Activated CD4-positive, alpha-beta T cell treated with anti-CD3 and anti-CD28 coated beads, Interleukin-2, amount 10 ng/mL, durations not matched to agents 24 days and 14 days (primary cell): ENCODE measurements at places on chromosomes 1 and 21. TPM values are rescaled to one million over a fixed set of nuclear protein-coding genes. Genes with fewer than 3 reads are reported as not detected.

DNA sequence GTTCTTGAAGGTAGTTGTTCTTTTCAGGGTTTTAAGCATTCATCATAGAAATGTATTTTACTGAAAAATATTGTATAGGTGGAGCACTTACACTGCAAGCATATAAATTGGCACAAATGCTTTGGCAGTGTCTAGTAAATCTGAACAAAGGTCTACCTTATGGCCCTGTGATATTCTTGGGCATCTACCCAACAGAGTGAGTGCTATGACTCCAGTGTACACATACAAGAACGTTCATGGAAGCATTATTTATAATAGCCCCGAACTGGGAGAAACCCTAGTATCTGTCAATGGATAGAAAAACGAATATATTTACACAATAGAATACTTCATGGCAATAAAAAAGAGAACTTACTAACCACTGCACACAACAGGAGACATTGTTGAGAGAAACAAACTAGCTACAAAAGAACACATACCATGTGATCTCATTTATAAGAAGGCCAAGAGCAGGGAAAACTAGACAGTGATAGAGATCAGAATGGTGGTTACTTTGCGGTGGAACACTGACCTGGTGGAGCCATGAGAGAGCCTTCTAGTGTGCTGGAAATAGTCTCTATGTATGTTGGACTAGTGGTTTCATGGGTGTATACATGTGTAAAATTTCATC is 96.0 kb downstream of the MAB21L3 start:
- no peak for DNase-seq
- no peaks in the 10 kb centered on the region for H3K36me3 ChIP-seq
- H3K27ac ChIP-seq, result no peak overlapping the region
- H3K4me3 ChIP-seq, result no peak overlapping the region

DNA sequence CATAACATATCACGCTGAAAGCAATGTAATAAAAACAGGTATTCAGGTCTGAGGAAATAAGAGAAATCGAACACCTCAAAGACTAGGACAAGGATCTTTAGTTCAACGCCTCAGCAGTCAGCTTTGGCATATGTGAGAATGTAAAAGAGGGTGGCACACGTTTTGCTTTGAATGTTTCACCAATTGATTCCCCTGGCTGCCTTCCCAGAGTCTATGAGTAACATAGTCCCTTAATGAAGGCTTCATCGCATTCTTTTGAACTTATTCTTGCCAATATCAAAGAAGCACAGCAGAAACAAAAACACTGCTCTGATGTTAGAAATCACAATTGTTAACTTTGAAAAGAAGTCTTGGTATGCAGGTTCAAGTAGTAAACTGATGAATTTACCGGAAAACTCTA is 764.8 kb downstream of the ADGRL2 start:
- H3K4me1 ChIP-seq, result no peaks in the 10 kb centered on the region
- no peak for DNase-seq
- H3K27me3 ChIP-seq, result no peaks in the 10 kb centered on the region
- no peaks in the 10 kb centered on the region for H3K36me3 ChIP-seq
- no peak overlapping the region for H3K4me3 ChIP-seq

GRCh38 chr1:35885961-35886558 is 3.1 kb downstream of the AGO1 start:
- no peak overlapping the region for H3K4me3 ChIP-seq
- H3K27me3 ChIP-seq, result peaks cover 4% of the 10 kb centered on the region
- peaks cover 41% of the 10 kb centered on the region for H3K4me1 ChIP-seq
- no peak for DNase-seq
- peaks cover 15% of the 10 kb centered on the region for H3K36me3 ChIP-seq

The PAPPA2 gene
- 0.02 TPM in 1 of 2 replicates, not detected in the other for total RNA-seq

- peak; percentile 68 for DNase-seq
- H3K27ac ChIP-seq, result no peak overlapping the region
- H3K27me3 ChIP-seq, result peaks cover 56% of the 10 kb centered on the region
These were observed 76.0 kb downstream of the MAN1C1 start for GRCh38 chr1:25692560-25692959.

The ALX3 gene
- not detected in 2 replicates for total RNA-seq

- H3K27me3 ChIP-seq, result no peaks in the 10 kb centered on the region
- peaks cover 21% of the 10 kb centered on the region for H3K4me1 ChIP-seq
- no peak overlapping the region for H3K27ac ChIP-seq
These were observed 93.7 kb downstream of the DHRS3 start for GRCh38 chr1:12524266-12524665.

The YOD1 gene
- total RNA-seq, result 7.8 and 8.0 TPM in 2 replicates

DNA sequence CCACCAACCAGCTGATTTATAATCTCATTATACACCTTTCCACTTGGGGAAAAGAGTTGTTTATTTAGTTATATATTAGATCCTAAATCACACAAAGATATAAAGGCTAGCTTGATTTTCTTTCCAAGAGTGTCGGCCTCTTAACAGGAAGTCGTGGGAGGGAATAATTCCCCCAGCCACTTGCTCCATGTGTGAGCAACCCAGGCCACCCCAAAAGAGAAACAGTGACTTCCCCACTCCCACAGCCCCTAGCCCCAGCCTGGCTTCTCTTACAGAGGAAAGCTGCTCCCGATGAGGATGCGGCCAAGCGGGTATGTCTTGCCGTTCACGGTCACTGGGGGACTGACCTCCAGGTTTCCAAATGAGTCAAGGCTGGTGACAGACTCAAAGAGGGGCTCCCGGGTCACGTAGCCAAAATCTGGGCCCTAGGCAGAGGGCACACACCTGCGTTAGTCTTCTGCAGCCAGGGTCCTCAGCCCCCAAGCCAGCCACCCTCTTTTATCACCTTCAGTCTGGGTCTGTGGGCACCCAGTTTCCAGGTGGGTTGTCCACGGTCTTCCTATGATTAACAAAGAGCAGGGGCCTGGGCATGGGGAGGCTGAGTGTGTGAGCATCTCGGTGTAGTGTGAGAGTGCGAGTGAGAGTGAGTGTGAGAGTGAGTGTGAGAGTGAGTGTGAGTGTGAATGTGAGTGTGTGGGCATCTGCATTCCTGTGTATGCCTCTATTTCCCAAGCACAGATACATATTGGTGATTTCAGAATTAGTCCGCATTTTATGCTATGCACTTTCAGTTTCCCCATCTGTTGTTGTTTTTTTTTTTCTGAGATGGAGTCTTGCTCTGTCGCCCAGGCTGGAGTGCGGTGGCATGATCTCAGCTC is 25.4 kb upstream of the SDHB start:
- H3K36me3 ChIP-seq, result no peaks in the 10 kb centered on the region
- no peaks in the 10 kb centered on the region for H3K27me3 ChIP-seq
- DNase-seq, result no peak
- no peak overlapping the region for H3K4me3 ChIP-seq

DNA sequence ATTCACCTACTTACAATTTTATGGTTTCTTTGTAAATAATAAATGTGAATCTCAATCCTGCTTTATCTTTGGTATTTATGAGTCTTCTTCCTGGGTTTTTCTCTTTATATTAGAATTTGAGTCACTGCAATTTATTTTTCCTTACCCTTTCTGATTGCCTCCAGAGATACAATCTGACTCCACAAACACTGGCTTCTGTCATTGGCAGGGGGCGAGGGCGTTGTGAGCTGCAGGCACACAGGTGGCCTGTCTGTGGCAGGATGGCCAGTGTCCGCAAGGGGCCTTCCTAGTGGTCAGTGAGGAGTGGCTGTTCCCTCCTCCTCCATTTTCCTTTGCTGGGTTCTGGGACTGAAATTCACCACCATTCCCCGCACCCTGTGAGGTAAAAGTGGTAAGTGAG is 2.0 kb upstream of the MTARC1 start:
- no peak for DNase-seq
- H3K4me3 ChIP-seq, result no peak overlapping the region
- H3K27ac ChIP-seq, result no peak overlapping the region
- H3K27me3 ChIP-seq, result peaks cover 58% of the 10 kb centered on the region

DNA sequence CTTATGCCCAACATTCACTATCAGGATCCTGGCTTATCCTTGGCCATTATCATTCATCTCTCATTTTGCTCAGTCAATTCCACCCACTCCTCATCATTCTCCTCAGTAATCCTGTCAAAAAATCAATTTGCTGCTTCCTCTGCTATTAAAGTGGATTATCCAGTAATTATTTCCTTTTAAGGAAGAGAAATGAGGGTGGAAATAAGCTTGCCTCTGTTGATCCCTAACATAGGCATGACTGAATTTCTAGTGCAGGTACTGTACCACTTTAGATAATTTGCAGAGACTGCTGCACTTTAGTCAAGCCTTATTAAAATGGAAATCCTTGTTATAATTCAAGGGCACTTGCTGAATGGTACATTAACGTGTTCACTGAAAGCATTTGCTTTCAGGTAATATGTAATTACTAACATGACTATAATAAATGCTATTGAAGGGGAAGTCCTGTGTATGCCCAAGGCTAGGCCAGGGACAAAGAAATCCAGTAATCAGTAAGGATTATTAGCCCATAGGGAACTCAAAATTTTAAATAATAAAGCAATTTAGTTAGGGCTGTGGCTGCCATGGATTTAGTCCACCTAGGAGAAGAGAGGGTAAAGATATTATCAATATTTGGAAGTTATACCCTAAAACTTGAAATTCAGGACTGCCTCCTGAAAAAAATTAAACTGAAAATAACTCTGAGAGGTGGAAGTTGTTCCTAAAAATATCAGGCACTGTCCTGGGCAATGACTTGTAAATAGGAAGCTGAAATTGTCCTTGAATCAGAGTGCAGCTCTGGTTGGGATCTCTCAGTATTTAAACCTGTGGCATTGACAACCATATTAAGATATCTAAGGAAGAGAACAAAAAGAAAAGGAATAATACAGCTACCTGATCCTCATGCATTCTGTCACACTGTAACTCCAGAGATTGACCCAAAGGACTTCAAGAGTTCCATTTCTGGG is 43.4 kb downstream of the RGS2 start:
- no peak overlapping the region for H3K27ac ChIP-seq
- DNase-seq, result no peak
- no peaks in the 10 kb centered on the region for H3K36me3 ChIP-seq
- H3K4me3 ChIP-seq, result no peak overlapping the region
- H3K27me3 ChIP-seq, result peaks cover 14% of the 10 kb centered on the region

The LRRC71 gene
- not detected in 2 replicates for total RNA-seq

DNA sequence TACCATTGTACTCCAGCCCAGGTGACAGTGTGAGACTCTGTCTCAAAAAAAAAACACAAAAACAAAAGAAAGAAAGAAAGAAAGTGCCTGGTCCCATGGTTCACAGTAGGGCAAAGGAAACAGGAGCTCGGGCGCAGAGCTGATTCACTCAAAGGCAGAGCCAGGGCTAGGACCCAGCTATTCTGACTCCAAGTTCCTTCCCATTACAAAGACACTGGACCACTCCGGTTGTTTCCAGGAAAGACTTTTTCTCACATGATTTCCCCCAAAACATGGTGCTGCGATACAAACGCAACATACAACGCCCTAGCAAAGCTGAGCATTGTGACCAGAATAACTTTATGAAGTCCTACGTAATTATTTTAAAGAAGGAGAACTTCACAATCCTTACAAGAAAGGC is 10.7 kb downstream of the ABCG1 start:
- peaks cover 27% of the 10 kb centered on the region for H3K36me3 ChIP-seq
- DNase-seq, result no peak
- no peaks in the 10 kb centered on the region for H3K27me3 ChIP-seq
- H3K27ac ChIP-seq, result no peak overlapping the region
- H3K4me3 ChIP-seq, result no peak overlapping the region

- peaks cover 65% of the 10 kb centered on the region for H3K36me3 ChIP-seq
- peaks cover 65% of the 10 kb centered on the region for H3K4me1 ChIP-seq
These were observed 4.8 kb downstream of the RUNX3 start for GRCh38 chr1:24925082-24925779.

DNA sequence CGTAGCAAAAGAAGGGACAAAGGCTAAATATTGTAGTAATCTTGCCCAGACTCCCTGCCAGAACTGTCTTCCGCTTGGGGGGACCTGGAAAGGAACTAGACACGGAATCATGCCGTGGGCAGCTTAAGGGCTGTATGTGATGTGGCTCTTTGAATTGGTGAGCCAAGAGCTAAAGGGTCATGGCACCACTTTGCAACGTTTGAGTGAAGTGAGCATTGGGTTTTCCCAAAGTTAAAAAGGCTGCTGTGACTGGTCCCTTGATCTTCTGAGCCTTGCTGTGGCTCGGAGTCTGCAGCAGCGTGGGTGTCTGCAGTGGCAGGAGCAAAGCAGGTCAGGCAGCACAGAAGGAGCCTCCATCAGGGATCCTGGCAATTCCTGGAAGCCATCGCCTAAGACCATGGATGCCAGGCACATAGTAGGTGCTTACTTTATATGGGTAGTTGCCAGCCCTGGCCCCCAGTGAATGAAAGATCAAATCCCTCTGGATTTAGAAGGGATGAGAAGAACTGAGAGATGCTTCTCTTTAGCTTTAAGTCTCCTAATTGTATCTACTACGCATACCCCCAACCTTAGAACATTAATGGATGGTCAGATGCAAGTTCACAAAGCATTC is 1.8 kb downstream of the SMYD2 start:
- peak overlapping the region; percentile 90 for H3K27ac ChIP-seq
- H3K4me1 ChIP-seq, result peaks cover 37% of the 10 kb centered on the region
- H3K27me3 ChIP-seq, result no peaks in the 10 kb centered on the region
- H3K4me3 ChIP-seq, result peak overlapping the region; percentile 93

- DNase-seq, result peak; percentile 83
- peaks cover 19% of the 10 kb centered on the region for H3K4me1 ChIP-seq
- peaks cover 20% of the 10 kb centered on the region for H3K36me3 ChIP-seq
These were observed 15.2 kb downstream of the H6PD start for GRCh38 chr1:9249534-9250410.

DNA sequence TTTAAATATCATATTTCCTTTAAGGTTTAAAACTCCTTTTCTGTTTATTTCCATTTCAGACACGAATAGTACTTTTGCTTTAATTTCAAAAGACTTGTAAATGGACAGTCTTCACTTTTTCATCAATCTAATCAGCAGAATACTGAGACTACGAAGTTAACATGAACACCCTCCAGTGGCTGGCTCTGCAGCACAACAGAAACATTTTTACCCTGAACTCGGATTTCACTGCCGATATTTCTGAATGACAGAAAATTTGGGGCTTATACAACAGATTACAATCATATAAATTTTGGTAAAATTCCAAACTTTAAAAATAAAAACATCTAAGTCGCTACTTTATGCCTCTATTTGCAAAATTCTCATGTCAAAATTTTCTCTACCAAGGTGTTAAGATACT is 86.2 kb downstream of the AKT3 start:
- H3K36me3 ChIP-seq, result no peaks in the 10 kb centered on the region
- H3K4me1 ChIP-seq, result no peaks in the 10 kb centered on the region
- peaks cover 2% of the 10 kb centered on the region for H3K27me3 ChIP-seq
- H3K27ac ChIP-seq, result no peak overlapping the region

The AKR7A3 gene
- total RNA-seq, result 1.8 and 2.5 TPM in 2 replicates

GRCh38 chr1:23092447-23092846 is 73.2 kb downstream of the KDM1A start:
- H3K27ac ChIP-seq, result no peak overlapping the region
- no peaks in the 10 kb centered on the region for H3K4me1 ChIP-seq
- no peak overlapping the region for H3K4me3 ChIP-seq
- peaks cover 29% of the 10 kb centered on the region for H3K36me3 ChIP-seq
- DNase-seq, result no peak
- H3K27me3 ChIP-seq, result no peaks in the 10 kb centered on the region

GRCh38 chr1:181135437-181135731 is 46.9 kb downstream of the IER5 start:
- no peak for DNase-seq
- no peaks in the 10 kb centered on the region for H3K36me3 ChIP-seq
- H3K27me3 ChIP-seq, result no peaks in the 10 kb centered on the region
